ENCODE measurements at places on chromosomes 11 and 22.

- no peak for DNase-seq
Observed at GRCh38 chr11:64117763-64118459, 48.0 kb downstream of the MACROD1 start.

GRCh38 chr22:25644122-25644521 lies 79.6 kb downstream of the GRK3 start:
- no peak for DNase-seq

DNA sequence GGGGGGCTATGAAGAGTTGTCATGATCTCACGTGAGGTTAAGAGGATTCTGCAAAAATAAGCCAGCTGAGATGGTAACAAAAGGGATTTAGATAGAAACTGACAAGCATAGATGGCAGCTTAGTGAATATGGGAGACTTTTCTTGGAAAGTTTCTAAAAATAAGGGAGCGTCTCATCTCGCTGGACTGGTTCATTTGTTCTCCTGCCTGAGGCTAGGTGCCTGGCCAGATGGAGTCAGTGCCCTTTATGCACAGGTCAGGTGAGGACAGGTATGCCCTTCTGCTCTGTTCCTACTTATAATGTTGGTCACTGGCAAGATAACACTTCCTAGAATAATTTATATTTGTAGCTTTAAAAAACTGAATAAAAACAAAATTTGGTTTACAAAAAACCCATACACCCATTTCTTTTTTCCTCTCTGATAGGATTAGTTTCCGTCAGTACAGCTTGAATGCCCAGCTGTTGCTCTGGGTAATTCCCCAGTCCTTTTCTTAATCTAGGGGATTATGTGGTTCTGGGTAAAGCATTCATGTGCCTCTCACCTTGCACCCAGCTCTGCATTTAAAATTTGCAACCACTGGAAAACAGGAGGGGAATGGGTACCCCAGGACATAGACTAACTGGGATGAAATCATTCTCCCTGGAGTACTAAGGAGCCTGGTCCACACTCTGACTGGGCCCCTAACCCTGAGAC lies 90.0 kb downstream of the AMOTL1 start:
- no peak for DNase-seq

DNA sequence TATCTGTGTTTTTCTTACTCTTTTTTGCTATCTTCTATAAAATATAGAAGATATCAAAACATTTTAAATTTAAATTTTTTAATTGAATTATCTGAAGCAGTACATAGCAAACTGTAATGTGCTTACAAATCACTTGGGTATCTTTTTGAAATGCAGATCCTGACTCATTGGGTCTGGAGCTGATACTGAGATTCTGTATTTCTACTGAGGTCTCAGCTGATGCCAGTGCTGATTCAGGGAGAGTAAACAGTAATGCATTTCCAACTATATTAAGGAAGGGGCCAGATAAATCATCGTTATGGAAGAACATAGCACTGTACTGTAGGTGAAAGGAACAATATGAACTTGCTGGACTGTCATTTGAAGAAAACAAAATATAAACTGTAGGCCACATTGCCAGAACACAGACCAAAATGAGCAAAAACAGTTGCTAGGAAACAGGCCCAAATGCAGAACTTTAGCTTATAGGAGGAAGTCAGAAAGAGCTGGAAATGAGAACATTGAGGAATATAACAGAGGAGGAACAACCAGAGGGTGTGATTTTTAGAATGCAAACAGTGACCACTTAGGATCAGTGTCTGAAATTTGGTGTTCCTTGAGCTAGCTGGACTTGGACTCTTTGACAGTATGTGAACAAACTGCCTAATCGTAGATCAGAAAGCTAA lies 3.3 kb downstream of the ARL14EP start:
- DNase-seq = no peak

GRCh38 chr11:72595292-72595684 lies 78.9 kb downstream of the PDE2A start:
- no peak for DNase-seq

- no peak for DNase-seq
Observed at GRCh38 chr11:121535129-121535796, 82.5 kb upstream of the SORL1-AS1 start.

DNA sequence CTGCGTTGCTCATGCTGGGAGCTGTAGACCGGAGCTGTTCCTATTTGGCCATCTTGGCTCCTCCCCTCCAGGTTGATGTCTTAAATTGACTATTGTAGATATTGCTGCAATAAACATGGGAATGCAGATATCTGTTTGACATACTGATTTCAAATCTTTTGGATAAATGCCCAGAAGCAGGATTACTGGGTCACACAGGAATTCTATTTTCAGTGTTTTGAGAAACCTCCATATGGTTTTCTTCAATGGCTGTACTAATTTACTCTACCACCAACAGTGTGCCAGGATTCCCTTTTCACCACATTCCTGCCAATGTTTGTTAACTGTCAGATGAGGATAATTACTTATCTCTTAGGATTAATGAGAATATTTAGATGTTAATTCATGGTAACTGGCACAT lies 467.0 kb downstream of the LUZP2 start:
- no peak for DNase-seq

- no peak for DNase-seq
Observed at GRCh38 chr22:45238957-45239680, 1.6 kb downstream of the KIAA0930 start.

DNA sequence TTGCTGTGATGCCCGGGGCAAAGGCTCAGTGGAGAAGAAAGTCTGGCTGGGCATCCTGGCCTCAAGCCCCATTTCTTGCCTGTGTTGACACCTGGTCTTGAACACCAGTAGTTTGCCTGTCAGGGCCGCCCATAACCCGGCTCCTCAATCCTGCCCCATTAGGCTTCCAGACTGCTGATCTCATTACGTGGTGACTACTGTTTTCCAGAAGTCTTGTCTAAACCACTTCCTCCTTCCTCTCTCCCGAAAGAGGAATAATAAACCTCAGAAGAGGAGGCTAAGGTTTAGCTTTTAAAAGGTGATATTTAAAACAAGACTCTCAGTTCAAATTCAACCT lies 97.7 kb downstream of the CD44 start:
- DNase-seq = no peak

- DNase-seq = no peak
Observed at GRCh38 chr11:79466411-79466810, 25.6 kb upstream of the TENM4 start.

DNA sequence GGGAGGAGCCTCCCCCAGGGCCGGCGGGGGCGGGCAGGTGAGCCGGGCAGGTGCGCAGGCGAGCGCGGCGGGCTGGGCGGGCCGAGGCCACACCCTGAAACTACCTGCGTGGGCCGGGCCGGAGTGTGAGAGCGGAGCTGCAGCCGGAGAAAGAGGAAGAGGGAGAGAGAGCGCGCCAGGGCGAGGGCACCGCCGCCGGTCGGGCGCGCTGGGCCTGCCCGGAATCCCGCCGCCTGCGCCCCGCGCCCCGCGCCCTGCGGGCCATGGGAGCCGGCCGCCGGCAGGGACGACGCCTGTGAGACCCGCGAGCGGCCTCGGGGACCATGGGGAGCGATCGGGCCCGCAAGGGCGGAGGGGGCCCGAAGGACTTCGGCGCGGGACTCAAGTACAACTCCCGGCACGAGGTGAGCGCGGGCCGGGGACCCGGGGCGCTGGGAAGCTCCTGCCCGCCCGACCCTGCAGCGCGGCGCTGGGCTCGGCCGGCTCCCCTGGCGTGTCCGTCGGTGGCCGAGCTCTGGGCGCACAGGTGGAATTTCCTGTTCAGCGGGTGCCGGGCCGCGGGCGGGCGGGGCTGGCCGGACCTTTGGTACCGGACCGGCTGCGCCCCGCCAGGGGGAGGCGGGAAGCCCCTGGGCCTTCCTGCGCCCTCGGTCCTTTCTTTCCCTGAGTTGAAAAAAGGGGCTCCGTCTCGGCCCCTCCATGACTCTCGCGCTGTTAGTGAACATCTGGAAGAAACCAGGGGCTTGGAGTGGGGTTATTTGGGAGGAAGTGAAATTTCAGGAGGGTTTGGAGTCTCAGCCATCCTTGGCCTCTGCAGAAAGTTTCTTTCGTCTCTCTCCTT lies at the start of gene ST14:
ST14 (plus strand) TSS at position 126 of the 841 bp plus-strand sequence; CDS start at position 324, 198 bp downstream.
- no peak for DNase-seq

- DNase-seq = no peak
Observed at GRCh38 chr11:132177106-132177505, 806.7 kb downstream of the NTM start.

- no peak for DNase-seq
Observed at GRCh38 chr22:46476547-46476941, 60.9 kb downstream of the CELSR1 start.

- no peak for DNase-seq
Observed at GRCh38 chr11:111019451-111019850, 226.1 kb upstream of the POU2AF2 start.

- no peak for DNase-seq
Observed at GRCh38 chr11:59713745-59714144, at the start of gene OR10V1. TSS of gene OR10V1 (minus strand) at chr11:59713845. CDS start at chr11:59713845, 0 bp downstream.

- DNase-seq = no peak
Observed at GRCh38 chr22:37300551-37301017, 18.3 kb downstream of the CYTH4 start.

DNA sequence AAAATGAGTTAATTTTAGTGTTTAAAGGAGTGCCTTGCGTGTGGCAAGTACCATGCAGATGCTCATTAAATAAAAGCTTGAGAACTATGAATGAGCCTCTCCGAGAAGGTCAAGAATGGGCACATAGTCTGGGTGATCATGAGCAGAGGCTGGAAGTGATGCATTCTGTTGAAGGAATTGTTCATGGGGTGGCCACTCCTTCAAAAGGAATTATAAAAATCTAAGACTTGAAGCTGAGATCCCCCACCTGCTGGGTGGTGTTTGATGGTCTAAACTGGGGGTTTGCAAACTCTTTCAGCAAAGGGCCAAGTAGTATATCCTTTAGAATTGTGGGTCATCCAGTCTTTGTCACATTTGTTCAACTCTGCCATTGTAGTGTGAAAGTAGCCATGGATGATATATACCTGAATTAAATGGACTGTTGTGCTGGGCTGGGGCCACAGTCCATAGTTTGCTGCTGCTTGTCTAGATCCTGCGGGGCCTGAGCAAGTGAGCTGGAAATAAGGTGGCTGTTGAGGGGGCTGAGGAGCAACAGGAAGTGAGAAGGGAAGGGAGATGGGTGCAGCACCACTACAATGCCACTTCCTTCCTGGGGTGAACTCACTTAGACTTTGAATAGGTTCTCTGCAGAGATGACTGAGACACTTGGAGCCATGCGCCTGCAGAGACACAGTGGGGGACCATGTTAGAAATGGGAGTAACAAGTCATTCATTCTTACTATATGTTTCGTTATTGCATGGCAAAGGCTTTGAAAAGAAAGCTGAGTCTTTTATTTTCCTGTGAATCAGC lies 179.0 kb downstream of the SNX19 start:
- no peak for DNase-seq

GRCh38 chr11:95074792-95075563 lies 8.3 kb downstream of the SRSF8 start:
- no peak for DNase-seq

- no peak for DNase-seq
Observed at GRCh38 chr11:46270684-46271083, 6.8 kb upstream of the CREB3L1 start.

DNA sequence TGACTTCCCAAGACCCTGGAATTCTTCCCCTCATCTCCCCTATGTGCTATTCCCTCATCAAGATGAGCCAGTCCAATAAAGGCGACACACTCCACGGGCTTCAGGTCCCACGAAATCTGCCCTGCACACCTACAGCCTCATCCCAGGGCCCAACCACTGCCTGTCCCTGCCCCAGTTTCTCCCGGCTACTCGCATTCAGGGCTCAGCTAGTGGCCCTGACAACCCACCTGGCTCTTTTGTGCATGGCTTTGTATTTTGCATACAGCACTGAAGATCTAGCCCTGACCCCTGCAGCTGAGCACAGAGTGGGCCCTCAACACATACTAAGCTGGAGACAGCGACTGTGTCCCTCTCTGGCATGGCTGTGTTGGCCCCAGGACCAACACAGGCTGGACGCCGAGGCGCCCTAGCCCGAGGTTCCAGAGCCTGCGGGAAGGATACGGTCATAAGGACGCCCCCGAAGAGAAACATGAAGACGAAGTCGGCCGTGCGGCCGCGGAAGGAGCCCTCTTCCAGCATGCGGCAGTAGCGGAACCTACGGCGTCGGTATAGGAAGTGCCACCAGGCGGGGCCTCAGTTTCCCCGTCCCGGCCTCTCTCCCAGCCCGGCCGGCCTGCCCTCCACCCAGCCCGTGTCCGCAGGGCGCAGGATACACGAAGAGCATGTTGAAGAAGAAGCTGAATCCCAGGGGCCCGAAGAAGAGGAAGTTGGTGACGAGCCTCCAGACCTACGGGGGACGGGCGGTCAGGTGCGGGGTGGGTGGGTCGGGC lies 710 bp downstream of the DERL3 start:
- DNase-seq = no peak

DNA sequence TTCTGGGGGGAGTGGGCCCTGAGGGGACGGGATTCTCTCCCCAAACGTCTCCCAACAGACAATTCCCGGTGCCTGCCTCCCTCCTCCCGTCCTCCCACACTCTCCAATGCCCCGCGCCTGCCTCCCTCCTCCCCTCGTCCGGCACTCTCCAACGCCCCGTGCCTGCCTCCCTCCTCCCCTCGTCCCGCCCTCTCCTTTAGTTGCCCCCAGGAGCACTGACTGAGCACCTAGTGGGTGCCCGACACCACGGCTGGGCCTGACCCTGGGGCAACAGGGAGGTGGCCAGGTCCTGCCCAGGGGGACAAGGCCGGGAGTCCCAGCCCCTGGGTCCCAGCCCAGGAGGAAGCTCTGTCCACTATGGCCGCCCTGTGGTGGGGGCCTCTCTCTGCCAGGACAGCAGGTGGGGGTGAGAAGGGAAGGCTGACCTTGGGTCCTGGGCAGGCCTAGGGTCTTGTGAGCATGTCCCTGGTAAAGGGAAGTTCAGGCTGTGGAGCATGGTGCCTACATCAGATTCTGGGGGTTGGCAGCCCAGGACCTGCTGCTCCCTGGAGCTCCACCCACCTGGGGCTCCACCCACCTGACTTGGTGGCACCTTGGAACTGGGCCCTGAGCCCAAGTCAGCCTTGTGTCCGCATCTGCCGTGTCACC lies 942.3 kb downstream of the BRD1 start:
- DNase-seq = no peak

GRCh38 chr11:85863855-85864254 lies 8.7 kb downstream of the CCDC83 start:
- DNase-seq = no peak

- no peak for DNase-seq
Observed at GRCh38 chr11:72358466-72359405, 75.6 kb downstream of the CLPB start.

- no peak for DNase-seq
Observed at GRCh38 chr11:65206441-65206841, 24.7 kb downstream of the CAPN1 start.

DNA sequence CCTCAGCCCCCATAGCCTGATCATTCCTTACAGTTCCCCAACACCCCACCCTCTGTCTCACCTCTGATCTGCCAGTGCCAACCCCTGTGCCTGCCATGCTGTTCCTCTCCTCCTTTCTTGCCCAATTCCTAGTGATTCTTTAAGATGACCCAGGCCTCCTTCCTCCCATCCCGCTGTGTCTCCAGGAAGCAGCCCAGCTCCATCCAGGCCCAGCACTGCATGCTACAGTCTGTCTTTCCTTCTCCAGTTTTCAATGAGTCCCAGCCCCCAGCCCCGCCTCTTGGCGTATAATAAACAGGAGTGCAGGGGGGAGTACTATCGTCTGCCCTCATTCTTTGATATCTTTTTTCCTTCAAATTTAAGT lies 12.3 kb downstream of the LTBP3 start:
- no peak for DNase-seq

GRCh38 chr22:29351891-29352290 lies 36.4 kb upstream of the RASL10A start:
- no peak for DNase-seq
